ENCODE measurements at places on chromosomes 5 and 9.

- no peak for DNase-seq
Measured at GRCh38 chr9:121153642-121154041, 48.0 kb downstream of the RAB14 start.

GRCh38 chr5:72451741-72452505 lies 55.3 kb downstream of the ZNF366 start:
- DNase-seq, result no peak

DNA sequence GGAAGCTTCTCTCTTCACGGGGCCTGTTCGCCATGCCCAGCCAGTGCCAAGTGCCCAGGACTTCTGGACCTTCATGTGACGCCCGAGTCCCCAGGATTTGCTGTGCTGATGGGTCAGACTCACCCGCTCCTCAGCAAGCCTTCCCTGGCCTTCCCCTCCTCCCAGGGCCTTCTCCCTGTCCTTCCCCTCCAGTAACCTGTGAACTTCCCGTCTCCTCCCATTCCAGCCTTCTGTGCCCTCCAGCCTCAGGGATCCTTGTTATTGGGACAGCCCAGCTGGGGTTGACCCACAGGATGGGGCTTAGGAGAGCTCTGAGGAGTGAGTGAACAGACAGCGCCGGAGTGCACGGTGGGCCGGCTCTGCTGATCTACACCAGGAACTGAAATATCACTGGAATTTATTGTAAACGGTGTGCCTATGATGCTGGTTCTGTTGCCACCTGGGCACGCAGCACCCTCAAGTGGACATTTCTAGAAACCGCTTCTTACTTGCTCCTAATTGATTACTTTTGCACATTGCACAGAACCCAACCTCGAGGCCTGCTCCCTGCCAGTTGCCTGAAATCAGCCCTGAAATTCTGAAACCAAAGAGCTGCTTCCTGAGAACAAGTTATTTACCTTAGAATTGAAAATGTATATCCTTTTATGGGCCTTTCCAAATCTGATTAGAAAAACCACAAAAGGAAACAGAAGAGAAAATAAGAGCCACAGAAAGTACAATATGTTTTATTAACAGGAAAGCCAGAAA lies 1.5 kb downstream of the SPAAR start:
- no peak for DNase-seq

DNA sequence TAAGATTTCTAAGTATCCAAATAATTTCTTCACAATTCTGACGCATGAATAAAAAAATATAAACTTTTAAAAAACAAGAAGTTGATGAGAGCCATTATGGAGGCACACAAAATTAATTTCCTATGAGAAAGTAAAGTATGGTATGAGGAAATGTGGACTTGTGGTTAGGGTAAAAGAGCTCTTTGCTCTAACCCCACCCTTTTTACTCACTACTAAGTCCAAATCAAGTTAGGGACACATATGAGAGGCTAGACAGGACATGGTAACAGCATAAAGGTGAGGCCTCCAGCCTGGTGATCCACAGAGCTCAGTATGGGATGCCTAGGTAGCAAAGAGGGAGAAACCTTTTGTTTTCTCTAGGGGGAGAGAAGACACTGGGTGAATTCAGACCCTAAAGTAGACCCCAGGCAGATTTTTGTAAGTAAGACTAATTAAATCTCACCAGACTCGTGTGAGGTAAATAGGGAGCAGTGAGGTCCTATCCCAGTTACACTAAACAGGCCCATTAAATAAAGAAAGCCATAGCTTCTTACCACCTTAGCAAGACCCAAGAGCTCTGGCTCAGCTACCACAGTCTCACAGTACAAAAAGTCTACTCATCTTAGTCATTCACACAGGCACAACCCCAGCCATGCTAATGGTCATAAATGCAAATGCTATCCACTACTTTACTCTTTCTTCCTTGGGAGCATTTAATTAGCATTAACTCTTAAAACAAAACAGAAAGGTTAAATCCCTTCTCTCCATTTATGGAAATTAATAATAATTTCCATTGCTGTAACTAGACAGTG lies 42.6 kb downstream of the MLLT3 start:
- no peak for DNase-seq

- DNase-seq, result no peak
Measured at GRCh38 chr5:62780888-62781287, 202.3 kb downstream of the LRRC70 start.
